ENCODE measurements at places on chromosomes 12 and 14.

- DNase-seq: no peak
Measured at GRCh38 chr14:89267163-89267562, 149.9 kb downstream of the FOXN3 start.

DNA sequence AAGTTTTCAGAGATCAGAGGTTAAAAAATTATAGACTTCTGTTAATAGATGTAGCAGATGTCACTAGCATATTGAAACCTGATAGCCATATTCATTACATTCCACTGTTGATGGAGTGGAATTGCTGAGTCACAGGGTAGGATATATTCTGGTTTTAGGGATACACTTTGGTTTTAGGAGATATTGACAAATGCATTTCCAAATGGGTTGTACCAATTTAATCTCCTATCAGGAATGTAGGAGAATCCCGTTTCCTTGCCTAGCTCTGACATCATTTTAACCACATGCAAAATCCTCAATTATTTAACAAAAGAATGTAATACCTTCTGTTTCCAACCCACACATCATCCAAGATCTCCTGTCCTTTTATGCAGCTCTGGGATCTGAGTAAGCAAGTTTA lies 30.7 kb upstream of the ESR2 start:
- no peak for DNase-seq

GRCh38 chr14:63045612-63046320 lies 508 bp upstream of the KCNH5 start:
- no peak for DNase-seq

- DNase-seq: no peak
Measured at GRCh38 chr12:15599266-15600037, 189.7 kb downstream of the EPS8 start.

DNA sequence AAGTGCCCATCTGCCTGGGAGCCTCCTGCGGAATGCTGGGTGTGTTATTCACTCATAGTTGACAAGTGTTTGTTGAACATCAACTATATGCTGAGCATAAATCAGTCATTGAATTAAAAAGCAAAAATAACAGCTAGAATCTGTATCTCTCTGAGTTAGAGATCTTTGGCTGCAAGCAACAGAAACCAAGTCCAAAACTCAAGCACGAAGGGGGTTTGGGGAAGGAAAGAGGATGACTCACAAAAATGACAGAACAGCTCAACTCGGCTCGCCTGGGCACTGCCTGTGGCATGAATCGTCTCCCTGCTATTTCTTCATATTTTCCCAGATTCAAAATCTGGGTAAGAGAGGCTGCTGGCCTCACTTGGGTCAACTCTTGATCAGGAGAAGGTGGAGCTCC lies 72.6 kb upstream of the NCOR2 start:
- no peak for DNase-seq

- no peak for DNase-seq
Measured at GRCh38 chr12:119838826-119839600, 38.1 kb downstream of the CIT start.

DNA sequence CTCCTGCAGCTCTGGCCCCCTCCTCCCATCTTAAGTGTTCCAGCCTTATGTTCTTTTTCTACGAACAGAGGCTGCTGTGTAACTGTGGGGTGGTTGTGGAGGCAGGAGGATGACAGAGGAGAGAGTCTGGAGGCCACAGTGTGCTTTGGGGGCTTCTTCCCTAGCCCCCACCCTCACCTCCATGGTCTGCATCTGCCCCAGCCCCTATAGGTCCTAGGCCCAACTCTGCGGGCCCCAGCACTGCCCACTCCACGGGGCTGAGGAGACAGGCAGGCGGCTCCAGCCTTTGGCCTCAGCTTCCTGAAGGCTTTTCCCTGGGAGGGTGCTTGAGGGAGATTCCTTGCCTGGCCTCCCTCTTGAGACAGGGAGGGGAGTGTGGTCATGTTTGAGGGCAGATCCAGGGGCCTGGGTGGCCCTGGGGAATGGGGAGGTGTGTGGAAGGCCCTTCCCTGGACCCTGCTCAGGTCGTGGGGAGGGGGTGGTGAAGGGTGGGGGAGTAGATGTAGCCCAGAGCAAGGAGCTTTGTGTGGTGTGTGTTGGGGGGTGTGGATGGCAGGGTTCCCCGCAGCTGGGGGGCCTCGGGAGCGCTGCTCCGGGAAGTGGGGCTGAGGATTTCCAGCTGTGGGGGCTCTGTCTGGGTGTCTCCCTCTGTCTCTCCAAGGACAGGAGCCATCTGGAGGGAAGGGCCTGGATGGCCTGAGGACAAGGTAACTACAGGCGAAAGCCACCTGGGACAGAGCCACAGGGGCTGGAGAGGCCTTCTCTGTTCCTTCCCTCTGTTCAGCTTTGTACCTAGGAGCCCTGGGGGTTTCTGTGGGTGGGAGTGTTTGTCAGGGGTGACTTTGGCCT lies 1.1 kb downstream of the SMIM41 start:
- no peak for DNase-seq

DNA sequence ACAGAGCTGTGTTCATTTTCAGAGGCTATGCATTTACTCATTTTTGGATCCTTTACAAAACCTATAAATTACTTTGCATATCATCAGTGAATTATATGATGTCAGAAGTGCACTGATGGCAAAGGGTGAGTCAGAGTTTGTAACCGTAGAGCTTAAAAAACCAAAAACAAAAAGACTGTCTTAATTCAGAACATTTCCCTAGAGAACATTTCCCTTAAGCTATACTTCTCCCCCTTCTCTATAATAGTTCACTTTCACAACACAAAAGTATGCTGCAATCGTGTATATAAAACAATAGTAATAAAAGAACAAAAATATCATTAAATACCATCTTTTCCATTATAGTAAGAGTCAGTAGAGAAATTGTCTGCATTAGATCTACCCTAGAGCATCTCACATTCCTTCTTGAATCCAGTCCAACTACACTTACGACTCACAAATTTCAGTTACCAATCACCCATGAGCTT lies 934.9 kb downstream of the LRFN5 start:
- DNase-seq: no peak

- DNase-seq: no peak
Measured at GRCh38 chr14:46323404-46323762, 328.2 kb downstream of the RPL10L start.

GRCh38 chr12:111529424-111530368 lies 69.4 kb downstream of the ATXN2 start:
- peak; percentile 73 for DNase-seq

GRCh38 chr12:109655578-109655977 lies 58.0 kb upstream of the FAM222A start:
- no peak for DNase-seq

DNA sequence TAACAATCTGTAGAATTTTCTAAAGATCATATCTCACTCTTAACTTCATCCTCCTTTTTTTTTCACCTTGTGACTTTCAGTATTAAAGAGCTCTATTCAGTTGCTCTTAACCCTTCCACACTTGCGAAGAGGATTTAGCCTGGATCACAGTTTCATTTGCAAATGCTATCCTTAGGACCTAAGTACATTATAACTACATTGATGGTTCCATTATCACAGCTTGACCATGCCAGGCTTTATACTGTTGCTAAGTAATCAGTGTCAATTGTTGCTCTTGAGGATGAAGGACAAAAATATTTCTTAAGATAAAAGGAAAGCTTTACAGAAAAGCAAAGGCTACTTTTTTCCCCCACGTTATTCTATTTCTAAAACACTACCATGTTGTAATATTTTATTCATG lies 122.2 kb downstream of the PDZRN4 start:
- no peak for DNase-seq

DNA sequence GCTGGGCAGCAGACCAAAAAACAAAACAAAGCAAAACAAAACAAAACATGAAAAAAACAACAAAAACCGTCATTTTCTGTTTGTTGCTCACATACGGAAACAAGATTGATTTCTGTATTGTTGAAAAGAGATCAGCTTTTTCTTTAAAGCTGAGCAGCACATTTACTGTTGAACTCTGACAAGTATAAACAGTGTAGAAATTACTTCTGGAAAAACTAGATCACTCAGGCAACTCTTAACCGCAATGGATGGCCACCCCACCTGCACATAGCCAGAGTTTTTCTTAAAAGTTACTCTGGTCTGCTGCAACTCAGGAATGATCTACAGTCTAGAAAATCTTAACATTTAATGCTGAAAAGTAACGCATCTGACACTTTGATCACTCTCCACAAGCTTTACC lies 80.9 kb downstream of the PPM1H start:
- no peak for DNase-seq

- DNase-seq: no peak
Measured at GRCh38 chr12:115623764-115624334, 653.6 kb downstream of the MED13L start.

GRCh38 chr14:101017209-101017608 lies 113.7 kb upstream of the RTL1 start:
- no peak for DNase-seq

- DNase-seq: no peak
Measured at GRCh38 chr14:75183225-75183624, 6.8 kb upstream of the TMED10 start.

DNA sequence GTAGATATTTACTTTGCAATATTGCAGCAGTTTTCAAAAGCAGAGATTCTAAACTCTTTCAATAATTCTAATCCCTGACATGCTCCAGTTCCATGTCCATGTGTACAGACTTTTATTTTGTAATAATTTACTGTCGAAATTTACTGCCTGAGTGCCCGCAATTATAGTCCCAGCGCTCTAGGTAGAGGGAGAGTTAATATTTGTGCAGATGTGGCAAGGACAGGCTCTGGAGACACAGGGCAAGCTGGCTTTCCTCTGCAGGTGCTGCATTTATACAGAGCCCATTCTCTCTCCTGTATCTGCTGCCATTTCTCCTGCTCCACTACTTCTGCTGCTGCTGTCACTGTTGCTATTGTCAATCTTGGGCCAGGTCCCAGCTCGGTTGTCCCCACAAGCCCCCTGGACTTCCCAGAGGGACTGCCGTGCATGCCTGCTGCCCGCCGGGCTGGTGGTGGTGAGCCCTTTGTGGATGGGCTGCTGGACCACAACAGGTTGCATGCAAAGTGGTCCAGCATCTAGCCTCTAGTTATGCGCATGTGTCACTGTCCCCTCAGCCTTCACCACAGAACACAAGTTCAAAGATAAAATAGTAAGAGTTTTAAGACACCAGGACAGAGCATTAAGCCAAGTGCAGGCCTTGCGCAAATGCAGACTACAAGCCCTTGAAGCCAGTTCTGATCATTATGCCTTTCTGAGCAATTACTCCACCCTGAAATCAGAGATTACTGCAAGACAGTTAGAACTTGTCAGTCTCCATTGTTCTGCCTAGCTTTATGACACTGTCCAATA lies 40.8 kb upstream of the CSRP2 start:
- DNase-seq: no peak

DNA sequence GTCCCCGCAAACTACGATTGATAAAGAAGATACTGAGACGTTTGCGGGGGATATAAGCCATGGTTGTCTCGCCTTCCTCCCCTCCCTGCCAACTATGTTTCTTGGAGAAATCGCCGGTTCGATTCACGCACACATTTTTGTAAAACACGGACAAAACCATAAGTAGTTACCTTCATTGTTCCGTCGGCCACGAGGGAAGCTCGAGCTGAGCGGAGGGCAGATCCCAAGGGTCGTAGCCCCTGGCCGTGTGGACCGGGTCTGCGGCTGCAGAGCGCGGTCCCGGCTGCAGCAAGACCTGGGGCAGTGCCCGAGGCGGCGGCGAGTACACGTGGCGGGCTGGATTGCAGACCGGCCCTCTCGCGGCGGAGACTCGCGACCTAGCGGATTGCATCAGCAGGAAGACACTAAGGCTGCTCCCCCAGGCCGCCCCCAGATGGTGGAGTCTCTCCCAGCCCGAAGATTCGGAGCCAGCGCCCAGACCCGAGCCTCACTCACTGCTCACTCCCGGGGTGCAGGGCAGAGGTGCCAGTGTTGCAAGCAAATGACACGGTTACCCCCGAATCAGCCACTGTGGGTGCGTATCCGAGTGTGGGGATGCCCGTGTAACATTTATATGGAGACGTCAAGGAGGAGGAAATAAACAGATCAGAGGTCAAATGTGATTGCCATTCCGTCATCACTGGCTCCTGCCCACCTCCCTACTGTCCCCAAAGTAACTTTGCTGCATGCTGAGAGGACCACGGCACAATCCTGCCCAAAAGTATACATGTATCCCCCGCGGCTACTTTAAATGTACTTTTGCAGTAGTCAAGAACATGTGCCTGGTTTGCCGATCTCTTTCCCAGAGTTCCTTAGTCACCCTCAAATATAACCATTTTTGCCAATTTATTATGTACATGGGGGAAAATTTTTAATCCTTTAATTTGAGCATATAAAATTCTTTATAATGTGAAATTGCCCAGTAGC lies at the start of gene BCAT1:
BCAT1 (minus strand) TSS at position 345 of the 966 bp plus-strand sequence; CDS start at position 176, 169 bp downstream.
- DNase-seq: peak; percentile 55

- no peak for DNase-seq
Measured at GRCh38 chr12:56339158-56339422, 406 bp downstream of the IL23A start.

GRCh38 chr12:96456265-96456974 lies 33.0 kb upstream of the CFAP54 start:
- DNase-seq: no peak

DNA sequence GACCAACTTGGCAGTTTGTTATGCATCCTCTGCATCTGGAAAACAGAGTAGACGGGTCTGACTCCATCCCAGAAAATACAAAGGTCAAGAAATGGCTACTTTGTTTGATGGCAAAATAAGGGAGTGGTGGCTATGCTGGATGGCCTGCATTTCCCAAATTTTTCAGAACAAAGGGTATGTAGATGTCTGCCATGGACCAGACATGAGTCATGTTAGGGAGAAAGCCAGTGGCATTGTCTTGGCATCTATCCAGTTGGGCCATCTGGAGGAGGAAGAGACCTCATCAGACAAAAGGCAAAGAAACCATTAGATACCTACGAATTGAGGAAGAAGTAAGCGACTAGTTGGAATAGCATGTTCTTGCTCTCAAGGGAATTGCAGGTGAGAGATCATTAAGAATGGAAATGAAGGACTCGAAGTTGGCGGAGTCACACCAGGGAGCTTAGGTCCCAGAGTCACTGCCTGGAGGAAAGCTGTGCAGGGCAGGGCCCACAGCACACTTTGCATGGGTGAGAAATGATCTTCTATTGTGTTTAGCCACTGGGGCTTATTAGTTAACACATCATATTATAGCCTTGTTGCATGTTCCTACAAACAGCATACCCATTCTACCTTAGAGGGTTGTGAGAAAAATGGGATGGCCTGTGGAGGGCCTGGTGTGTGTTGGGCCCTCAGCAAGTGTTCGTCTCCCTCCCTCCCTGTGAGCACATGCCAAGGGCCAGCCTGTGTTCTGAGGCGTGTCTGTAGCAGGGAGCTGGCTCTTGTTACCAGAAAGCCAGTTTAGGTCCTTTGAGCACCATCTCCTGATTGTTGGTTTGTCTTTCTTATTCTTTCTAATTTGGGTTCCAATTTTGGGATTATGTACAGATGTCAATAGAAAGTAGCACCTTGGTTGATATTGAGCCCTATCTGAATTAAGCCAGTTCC lies 119.4 kb downstream of the KTN1 start:
- no peak for DNase-seq

Measured in activated naive CD4-positive, alpha-beta T cell treated with anti-CD3 and anti-CD28 coated beads, Interleukin-2, amount 10 ng/mL, durations not matched to agents 7 days and 5 days (primary cell).